GM03348 (cell line): ENCODE measurements at places on chromosomes 1 and 21.

- no peak for DNase-seq
These were observed 55.2 kb upstream of the PTGS2 start for GRCh38 chr1:186735463-186735862.

DNA sequence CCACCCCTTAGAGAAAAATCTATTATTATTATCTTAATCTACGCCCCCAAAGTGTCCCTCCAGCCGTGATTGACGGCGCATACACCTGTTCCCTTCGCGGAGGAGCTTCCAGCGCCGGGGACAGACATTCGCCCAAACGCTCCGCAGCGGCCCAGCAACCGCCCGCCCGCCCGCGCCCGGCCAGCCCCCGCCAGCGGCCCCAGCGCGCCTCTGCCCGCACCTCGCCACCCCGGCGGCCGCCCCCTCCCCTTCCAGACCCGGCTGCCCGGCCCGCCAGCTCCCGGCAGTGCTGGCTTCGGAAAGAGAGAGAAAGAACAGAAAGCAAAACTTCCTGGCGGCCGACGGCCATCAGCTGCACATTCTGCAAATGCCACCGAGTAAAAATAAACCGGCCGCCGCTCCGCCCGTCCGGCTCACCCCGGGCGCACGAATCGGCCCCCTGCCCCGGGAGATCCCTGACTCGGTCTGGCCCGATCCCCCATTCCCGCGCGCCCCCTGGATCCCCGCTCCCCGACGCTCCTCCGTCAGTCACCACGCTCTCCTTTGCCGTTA, 1.6 kb downstream of the CASZ1 start:
- DNase-seq, result peak; percentile 32

DNA sequence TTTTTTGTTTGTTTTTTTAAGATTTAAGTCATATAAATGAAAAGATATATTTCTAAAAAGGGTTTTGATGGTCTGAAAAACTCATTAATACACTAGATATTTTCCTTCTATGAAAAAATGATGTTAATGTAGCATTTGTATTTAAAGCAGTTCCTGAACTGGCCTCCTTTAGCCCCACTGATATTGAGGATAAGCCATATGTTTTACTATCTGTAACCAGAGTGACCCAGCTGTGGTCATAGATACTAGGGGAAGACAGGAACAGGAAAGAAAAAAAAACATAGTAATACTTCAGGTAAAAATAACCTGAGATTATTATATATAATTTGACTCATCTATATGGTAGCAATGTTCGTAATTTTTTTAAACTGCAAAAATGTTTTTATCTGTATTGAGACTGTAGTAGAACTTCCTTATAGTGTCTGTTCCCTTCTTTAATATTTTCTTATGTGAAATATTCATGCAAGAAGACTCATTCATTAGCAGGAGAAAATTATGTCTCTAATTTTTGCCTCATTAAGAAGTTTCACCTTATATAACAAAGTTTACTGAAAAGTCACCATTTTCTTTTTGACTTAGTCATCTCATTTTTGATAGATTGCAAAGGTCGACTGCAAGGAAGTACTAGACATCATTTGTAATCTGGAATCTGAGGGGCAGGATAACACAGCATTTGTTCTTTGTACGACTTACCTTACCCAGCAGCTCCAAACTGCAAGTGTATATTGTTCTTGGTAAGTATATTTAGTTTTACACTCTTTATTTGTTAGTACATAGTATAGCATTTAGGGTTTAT, 25.6 kb upstream of the TMCO2 start:
- no peak for DNase-seq

DNA sequence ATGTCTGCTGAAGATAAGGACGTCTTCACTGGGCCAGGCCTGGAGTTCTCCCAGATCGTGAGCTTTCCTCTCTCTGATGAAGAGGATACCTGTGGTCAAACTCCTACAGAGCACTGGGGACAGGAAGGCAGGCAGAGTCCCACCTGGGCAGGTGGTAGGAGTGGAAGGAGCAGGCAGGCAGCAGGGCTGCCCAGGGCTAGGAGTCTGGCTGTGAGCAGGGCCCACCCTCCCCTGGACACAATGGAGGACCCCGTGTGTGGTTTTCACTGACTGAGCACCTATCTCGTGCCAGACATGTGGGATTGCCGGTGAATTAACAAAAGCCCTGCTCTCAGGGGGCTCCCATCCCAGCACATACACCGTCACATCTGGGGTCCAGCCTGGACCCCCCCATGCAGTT, 4.9 kb upstream of the SAMD11 start:
- no peak for DNase-seq

DNA sequence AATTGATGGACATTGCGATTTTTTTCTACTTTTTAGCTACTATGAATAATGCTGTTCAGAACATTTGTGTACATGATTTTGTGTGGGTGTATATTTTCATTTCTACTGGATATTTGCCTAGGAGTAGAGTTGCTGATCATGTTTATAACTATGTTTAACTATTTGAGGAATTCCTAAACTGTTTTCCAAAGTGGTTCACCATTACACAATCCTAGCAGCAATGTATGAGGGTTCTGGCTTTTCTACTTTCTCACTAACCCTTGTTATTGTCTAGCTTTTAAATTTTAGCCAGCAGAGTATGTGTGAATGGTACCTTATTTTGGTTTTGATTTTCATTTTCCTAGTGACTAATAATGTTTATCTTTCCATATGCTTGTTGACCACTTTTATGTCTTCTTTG, 86.2 kb downstream of the ATG4C start:
- peak; percentile 5 for DNase-seq

DNA sequence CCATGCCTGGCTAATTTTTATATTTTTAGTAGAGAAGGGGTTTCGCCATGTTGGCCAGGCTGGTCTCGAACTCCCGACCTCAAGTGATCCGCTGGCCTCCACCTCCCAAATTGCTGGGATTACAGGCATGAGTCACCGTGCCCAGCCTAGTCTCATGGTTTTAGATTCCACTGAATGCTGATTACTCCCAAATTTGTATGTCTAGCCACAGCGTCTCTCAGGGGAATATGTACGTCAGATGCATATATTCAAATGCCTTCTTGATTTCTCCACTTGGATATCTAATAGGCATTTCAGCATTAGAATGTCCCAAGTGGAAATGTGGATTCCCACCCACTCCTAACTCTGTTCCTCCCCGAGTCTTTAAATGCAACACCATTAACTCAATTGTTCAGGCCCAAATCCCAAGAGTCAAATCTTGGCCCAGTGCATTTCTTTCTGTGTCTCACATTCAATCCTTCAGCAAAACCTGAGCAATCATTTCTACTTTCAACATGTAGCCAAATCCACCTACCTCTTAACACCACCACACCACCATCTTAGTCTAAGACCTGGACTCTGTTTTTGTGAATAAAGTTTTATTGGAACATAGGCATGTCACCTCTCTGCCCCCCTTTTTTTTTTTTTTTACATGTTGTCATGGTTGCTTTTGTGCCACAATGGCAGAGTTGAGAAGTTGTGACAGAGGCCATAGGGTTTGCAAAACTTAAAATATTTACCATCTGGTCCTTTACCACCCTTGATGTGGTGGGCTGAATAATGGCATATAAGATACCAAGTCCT, 9.8 kb upstream of the CAMTA1 start:
- no peak for DNase-seq

GRCh38 chr1:28581531-28582247, 10.4 kb upstream of the RAB42 start:
- peak; percentile 98 for DNase-seq

DNA sequence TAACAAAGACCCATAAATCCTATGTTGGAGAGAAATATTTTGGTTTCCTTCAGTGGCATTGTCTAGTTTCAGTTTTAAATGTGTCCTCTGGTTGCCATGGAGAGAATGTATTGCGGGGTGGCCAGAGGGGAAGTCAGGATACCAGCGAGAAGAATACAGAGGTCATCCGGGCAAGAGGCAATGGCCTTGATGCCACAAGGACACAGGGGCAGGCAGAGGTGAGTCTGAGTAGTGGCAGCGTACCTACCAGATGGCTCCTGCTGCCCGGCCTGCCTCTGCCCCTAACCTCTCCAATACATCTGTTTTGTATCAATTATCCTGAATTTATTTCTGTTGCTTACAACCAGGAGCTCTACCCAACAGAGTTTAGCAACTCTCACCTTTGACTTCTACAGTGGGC, 14.9 kb downstream of the KLHDC7A start:
- DNase-seq, result no peak

- DNase-seq, result peak; percentile 51
These were observed 33.7 kb upstream of the VASH2 start for GRCh38 chr1:212916481-212917133.

DNA sequence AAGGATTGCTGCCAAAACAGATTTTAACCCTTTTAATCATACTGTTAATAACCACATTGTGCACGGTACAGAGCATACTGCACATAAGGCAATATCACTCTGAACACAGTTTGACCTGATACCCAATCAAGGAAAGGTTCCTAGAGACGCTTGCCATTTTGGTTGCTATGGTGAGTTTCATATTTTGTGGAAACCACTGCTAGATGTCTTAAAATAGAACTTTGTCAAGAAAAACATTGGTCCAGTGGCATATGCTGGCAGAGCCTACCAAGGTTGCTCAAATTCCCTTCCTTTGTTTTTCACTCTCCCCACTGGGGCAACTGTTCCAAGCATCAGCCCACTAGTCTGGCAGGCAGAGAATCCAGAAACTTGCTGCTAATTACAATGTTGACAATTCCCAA, 114.8 kb upstream of the DPYD start:
- no peak for DNase-seq

DNA sequence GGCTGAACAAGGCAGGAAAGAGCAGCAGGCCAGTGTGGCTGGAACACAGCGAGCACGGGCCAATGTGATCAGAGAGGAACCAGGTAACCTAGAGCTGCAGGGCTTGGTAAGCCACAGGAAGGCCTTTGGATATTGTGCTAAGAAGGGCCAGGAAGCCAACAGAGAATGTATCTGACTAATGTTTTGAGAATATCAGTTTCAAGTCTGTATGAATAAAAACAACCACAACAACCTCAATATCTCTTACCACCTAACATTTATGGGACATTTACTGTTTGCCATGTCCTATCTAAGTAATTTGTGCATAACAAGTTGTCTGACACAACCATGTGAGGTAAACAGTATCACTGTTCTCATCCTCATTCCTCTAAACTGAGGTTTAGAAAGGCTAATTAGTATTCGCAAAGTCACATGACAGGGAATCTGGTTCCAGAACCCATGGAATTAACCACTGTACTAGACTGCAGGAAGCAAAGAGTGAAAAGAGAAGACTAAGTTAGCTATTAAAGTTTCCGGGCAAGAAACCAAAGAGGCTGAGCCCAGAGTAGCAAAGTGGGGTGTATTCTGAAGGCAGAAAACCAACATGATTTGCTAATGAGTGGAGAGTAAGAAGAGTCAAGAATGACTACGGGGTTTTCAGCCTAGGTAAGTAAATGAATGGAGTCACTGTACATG, 38.9 kb downstream of the SPRTN start:
- DNase-seq, result no peak

- no peak for DNase-seq
These were observed 64.6 kb downstream of the TOR3A start for GRCh38 chr1:179146476-179146875.

DNA sequence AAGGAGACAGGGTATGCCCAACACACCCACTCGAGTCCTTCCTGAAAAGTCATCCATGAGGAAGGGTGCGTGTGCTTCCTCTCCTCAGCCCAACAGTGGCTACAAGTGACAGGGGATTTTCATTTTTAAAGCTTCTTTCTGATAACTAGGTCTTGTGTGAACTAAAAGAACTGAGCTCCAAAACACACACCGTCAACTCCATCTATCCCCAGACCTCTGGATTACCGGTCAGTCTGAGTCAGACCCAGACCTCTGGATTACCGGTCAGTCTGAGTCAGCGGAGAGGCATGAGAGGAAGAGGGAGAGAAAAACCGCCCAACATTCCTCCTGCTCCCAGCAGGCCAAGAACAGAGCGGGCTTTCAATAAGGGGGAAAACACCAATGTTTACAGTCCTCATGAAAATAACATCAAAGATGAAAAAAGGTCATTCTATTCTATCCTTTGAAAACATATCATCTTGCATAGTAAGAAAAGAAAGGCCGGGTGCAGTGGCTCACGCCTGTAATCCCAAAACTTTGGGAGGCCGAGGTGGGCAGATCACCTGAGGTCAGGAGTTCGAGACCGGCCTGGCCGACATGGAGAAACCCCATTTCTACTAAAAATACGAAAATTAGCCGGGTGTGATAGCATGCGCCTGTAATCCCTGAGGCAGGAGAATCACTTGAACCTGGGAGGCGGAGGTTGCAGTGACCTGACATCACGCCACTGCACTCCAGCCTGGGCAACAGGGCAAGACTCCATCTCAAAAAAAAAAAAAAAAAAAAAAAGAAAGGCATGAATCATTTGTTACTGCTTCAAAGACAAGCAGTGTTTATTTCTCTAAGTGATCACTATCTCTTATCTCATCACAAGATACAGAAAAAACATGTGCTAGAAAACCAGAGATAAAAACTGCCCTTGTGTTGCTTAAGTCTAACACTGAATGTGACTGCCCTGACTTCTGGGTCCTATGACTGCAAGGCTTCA, 3.4 kb downstream of the PTTG1IP start:
- peak; percentile 85 for DNase-seq

DNA sequence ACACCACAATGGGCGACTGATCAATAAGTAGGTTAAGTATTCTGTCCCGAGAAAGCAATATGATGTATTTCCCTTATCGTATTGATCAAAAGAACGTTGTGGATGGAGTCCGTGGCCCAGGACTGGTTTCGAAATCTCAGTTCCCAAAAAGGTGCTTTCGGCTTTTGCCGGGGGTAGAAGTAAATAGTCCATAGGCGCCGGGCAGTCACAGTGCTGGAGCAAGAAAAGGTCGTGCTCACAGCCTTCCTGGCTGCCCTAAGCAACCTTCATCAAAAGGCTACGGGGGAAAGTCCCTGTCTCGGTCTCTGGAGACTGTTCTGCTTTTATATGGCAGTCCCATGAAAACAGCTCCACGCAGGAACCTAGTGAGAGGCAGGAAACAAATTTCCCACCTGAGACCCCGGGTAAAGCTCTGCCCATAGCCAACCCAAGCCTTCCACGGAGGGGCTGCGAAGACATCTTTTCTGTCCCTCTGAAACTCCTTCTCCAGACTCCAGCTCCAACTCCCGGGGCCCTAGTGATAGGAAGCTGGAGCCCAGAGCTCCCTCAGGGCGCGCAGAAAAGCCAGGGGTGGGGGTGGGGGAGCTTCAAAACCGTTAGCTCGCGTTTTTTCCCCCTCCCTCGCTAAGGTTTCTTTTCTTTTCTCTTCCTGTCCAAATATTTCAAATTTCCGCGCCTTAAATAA, 7.0 kb downstream of the CDKN2C start:
- DNase-seq, result peak; percentile 71

GRCh38 chr1:4133939-4134321, 233.9 kb upstream of the C1orf174 start:
- DNase-seq, result no peak

- no peak for DNase-seq
These were observed 256.6 kb downstream of the DYRK1A start for GRCh38 chr21:37623183-37623582.
